ENCODE measurements at places on chromosomes 6 and 20. TPM values are rescaled to one million over a fixed set of nuclear protein-coding genes. Genes with fewer than 3 reads are reported as not detected.

VGLL2 gene
- total RNA-seq = not detected

NOX3 gene
- not detected for total RNA-seq

KIF6 gene
- 0.49 TPM for total RNA-seq

STX7 gene
- total RNA-seq = 89.1 TPM

Measured in upper lobe of right lung (tissue), 1 donor.